Anterior cingulate cortex (tissue), 58 donors: ENCODE measurements at places on chromosomes 2 and 18.
A peak's percentile ranks its signal among the peaks of the same experiment; 100 is the strongest.

DNA sequence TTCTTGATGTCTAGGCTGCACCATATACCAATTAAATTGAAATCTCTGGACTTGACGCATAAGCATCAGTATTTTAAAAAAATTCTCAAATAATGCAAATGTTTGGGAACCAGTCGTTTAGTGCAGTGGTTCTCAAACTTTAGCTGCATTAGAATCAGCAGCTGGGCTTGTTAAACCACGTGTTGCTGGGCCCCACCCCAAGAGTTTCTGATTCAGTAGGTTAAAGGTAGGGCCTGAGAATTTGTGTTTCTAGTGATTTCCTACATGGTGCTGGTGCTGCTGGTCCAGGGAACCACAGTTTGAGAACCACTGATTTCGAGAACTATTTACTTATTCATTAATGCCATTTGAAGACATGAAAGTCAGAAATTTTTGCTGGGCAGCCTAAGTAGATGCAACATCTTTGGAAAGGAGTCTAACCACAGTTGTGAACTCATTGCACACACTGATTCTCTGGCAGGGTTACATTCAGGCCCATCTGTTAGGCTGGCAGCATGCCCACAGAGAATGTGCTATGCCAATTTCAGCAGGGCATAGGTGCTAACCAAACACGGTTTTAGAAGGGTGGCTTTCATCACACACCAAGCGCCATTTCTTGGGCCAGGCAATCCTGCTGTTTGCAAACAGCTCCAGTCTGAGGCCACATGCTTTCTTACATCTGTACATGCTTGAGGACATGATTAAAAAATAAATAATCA, 26.4 kb upstream of the ATP5MC3 start:
- no peak for DNase-seq

- DNase-seq = no peak
Measured at GRCh38 chr2:237306787-237307170, 107.2 kb downstream of the COL6A3 start.

DNA sequence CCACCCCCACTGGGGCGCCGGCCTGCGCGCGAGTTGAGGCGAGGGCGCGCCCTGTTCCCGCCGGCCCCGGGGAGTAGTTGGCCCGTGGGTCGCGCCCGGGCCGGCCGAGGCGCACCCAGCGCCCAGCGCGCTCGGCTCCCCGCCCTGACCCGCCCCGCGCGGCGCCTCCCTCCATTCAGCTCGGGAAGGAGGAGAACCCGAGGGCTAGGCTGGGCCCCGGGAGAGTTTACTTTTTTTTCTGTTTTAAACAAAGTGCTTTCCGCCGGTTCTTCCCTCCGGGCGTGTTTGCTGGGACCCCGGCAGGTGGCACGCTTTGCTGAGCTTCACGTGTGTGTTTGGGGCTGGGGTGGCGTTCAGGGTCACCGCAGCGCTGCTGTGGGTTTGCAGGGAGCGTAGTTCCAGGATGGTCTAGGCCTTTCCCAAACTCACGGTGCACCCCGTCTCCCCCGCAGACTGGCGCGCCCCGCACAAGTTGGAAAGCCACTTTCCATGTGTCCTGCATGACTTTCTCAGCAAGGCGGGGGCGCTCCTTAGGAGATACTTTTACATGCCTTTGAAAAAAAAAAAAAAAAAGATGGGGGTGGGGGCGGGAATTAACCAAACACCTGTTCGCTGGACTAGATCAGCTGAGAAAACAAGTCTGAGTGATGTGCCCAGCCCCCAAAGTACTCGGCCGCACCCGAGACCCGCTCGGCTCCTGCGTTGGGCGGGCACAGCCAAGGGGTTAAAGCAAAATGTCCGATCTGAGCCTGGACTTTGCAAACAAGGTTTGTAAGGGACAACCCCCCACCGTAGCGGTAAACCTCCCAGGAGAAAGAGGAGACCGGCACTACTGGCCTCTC, 825 bp downstream of the ITGA6 start:
- no peak for DNase-seq

GRCh38 chr2:64214281-64215115, 70.3 kb upstream of the PELI1 start:
- DNase-seq = no peak

DNA sequence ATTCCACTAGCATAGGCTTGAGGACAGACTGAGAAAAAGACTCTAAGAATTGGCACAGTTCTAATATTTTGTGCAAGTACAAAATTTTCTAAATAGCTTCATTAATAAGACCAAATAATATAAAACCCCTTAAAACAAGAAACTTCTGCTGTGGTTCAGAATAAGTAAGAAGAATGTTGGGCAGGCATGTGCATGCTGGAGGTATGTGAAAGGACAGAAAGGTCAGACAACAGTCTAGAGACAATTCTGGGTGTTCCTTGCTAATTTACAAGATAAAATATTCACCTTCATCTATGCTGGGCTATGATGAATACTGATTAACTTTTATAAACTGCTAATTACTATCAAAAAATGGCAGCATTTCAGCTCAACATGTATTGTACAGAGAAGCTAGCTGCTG, 14.9 kb downstream of the CEBPZOS start:
- DNase-seq = no peak

- no peak for DNase-seq
Measured at GRCh38 chr2:202436626-202437025, 60.5 kb downstream of the BMPR2 start.

DNA sequence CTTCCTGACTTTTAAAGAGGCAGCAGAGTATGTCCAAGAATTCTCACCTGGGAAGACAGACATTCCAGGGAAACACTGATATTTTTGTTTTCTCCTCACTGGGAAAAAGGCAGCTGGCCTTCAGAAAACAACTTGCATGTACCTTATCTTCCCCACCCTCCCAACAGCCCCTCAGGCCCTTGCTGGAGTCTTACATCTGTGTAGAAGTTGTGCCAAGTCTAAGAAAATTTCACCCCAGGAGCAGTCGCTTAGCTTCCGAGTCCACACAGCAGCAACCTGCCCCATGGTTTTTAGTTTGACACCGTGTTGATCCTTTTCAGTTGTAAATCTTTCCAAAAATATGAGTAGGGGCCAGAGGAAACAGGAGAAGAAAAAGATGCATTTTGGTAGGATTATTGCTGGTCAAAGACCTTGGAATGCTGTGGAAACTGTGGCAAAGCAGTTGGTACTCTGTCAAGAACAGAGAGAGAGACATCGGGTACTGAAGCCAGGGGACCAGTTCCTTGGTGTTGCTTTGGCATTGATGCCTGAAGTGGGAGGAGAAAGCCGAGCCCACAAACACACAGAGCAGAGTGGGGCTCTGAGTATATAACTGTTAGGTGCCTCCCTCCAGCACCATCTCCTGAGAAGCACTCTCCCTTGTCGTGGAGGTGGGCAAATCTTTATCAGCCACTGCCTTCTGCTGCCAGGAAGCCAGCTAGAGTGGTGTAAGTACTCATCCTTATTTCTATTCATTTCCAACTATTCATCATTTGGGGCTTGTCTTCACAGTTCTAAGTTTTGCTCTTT, at the start of gene SLC14A1:
Gene SLC14A1, plus strand, starts transcription at position 615 of the 789 bp plus-strand sequence. CDS start 6,140 bp downstream, outside the sequence.
- peak; percentile 42 for DNase-seq

DNA sequence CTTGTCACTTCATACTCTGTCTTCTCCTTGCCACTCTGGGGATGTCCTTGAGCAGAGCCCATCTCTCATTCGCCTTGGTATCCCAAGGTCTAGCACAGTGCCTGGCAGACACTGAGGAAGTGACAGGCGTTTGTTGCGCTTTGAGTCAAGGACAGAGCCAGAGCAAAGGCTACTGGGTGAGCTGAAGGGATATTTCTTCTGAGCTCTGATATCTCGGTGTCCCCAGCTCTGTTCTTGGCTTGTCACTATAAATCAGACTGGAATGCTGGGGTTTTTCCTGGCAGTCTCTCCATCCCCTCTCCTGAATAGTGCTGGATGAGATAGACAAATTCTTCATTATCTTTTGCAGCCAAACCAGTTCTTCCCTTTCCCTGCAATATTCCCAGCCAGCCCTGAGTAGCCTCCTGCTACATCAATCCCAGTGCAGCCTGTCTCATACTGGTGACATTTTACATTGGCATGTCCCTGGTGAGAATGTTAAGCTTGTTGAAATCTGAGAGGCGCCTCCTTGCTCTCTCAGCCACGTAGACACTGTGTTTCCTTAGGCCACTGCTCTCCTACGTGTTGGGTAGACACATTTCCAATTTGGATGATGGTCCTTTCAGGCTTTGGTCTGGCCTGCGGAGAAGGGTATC, 61.7 kb downstream of the CTIF start:
- no peak for DNase-seq

- no peak for DNase-seq
Measured at GRCh38 chr18:44803019-44803650, 122.4 kb downstream of the SETBP1 start.
